CD4-positive, alpha-beta memory T cell (primary cell): ENCODE measurements at places on chromosomes 1 and 21. TPM values are rescaled to one million over a fixed set of nuclear protein-coding genes. Genes with fewer than 3 reads are reported as not detected.

DNA sequence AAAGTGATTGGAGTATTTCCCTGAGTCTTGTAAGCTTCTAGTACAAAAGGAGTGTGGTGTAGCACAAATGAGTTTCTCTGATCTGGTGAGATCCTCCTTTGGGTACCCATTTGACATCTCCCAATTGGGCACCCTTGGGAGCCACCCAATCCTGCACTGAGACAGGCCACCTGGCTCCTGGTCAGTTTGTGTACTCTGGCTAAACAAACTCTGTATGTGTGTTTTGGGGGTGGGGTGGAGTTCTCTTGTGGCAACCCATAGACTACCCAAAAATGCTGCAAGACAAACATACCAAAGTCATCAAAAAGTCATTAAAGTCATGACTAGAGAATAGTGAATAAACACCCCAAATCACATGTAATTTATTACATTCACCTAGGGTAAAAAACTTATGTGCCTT, 8.4 kb upstream of the HIVEP3 start:
- DNase-seq: no peak
- H3K4me3 ChIP-seq: no peak overlapping the region
- H3K27me3 ChIP-seq: no peaks in the 10 kb centered on the region

GRCh38 chr1:25902462-25902861, 3.8 kb downstream of the STMN1 start:
- H3K36me3 ChIP-seq: no peaks in the 10 kb centered on the region
- H3K27me3 ChIP-seq: no peaks in the 10 kb centered on the region
- DNase-seq: no peak
- H3K4me3 ChIP-seq: no peak overlapping the region

DNA sequence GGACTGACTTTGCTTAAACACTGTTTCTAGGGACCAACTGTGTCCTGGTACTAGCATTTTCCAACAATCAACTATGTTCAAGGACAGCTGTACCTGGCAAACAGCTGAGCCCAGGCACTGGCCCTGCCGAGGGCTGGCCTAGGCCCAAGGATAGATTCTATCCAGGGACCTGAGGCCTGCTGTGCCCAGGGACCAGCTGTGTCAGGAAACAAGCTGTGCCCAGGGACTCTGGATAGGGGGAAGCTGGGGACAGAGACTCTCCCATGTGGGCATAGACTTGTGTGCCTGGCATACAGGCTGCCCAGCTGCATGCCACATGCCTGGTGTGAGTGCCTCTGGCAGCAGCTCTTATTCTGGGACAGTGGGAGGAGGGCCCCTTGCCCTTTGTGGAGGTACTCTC, 38.1 kb upstream of the POU3F1 start:
- H3K4me1 ChIP-seq: no peaks in the 10 kb centered on the region
- H3K27ac ChIP-seq: no peak overlapping the region
- H3K4me3 ChIP-seq: no peak overlapping the region
- H3K36me3 ChIP-seq: no peaks in the 10 kb centered on the region
- no peak for DNase-seq
- no peaks in the 10 kb centered on the region for H3K27me3 ChIP-seq

- DNase-seq: no peak
- no peak overlapping the region for H3K27ac ChIP-seq
- H3K4me3 ChIP-seq: no peak overlapping the region
- H3K36me3 ChIP-seq: peaks cover 50% of the 10 kb centered on the region
- no peaks in the 10 kb centered on the region for H3K27me3 ChIP-seq
These were observed 45.3 kb downstream of the SLC66A1 start for GRCh38 chr1:19357299-19357986.

DNA sequence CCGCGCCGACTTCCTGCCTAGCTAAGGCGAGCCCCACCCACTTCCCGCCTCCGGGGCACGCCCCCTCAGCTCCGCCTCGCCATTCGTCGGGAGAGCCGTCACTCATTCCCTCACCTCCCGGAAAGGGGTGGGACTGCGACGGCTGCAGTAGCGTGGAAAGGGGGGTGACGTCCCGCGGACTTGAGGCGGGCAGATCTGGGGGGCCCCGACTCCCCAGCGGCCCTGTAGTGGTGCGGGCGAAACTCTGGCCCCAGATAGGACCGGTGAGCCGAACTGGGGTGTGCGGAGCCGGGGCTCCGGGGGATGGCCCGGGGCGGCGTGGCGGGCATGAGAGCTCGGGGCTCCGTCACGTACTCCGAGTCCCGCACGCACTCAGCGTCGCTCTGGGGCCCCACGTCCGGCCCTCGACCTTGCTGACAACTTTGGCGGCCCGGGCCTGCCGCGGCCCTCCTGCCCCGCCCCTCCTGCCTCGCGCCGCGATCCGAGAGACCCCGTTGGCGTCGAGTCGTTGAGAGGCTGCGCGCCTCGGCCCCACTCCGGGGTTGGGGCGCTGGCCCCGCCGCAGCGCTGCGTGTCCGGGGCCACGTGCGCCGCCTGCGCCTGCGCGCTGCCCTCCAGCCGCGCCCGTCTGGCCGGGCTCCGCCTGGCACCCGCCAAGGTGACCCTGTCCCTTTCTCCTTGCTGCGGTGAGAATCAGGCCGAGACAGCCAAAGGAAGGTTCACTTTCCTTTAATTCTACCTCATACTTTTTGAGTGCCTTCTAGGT, 395 bp upstream of the ENO1 start:
- peak overlapping the region; percentile 94 for H3K4me3 ChIP-seq
- H3K27ac ChIP-seq: peak overlapping the region; percentile 89
- peaks cover 3% of the 10 kb centered on the region for H3K36me3 ChIP-seq
- DNase-seq: peak; percentile 99
- H3K4me1 ChIP-seq: peaks cover 46% of the 10 kb centered on the region

GRCh38 chr1:33341190-33341589, 20.3 kb upstream of the A3GALT2 start:
- H3K27ac ChIP-seq: no peak overlapping the region
- no peak overlapping the region for H3K4me3 ChIP-seq
- peaks cover 26% of the 10 kb centered on the region for H3K4me1 ChIP-seq
- no peaks in the 10 kb centered on the region for H3K36me3 ChIP-seq
- H3K27me3 ChIP-seq: no peaks in the 10 kb centered on the region

- H3K4me3 ChIP-seq: no peak overlapping the region
- no peaks in the 10 kb centered on the region for H3K27me3 ChIP-seq
- no peaks in the 10 kb centered on the region for H3K4me1 ChIP-seq
- H3K36me3 ChIP-seq: no peaks in the 10 kb centered on the region
- DNase-seq: no peak
These were observed 39.8 kb downstream of the USP1 start for GRCh38 chr1:62476525-62477219.

DNA sequence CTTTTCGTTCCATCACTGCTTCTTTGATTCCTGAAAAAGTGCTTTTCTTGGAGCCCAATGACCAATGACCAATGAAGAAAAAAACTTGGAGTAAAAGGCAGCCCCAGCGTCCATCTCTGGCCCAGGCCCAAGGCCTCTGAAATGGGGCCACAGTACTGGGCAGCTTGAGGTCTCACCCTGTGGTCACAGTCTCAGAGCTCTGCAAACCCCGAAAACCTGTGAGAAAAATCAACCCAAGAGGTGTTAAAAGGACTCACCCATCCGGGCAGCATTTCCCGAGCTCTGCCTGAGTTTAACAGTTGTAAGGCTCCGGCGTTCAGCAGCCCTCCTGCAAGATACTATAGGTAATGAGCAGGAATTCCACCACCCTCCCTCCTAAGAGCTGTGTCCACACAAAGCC, 2.1 kb upstream of the EFHD2 start:
- H3K27ac ChIP-seq: peak overlapping the region; percentile 6
- H3K27me3 ChIP-seq: no peaks in the 10 kb centered on the region
- peaks cover 22% of the 10 kb centered on the region for H3K4me1 ChIP-seq
- no peak for DNase-seq
- H3K36me3 ChIP-seq: no peaks in the 10 kb centered on the region
- no peak overlapping the region for H3K4me3 ChIP-seq

DNA sequence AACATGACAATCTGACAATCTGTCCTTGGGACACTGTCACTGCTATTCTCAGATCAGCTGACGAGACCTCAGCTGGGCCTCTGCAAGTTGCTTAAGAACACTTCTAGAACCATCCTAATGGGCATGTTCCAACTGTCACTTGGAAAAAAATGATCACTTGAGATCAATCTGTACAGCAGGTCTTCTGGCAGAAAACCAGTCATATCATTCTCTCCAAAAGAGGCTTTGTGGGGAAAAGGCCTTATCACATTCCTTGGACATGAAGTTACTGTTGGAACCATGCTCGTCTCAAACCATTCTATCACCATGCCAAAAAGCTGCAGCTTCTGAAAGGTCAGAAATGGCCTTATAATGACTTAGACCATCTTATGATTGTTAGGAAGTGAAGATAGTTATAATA, 744.2 kb downstream of the USP25 start:
- H3K36me3 ChIP-seq: no peaks in the 10 kb centered on the region
- H3K27ac ChIP-seq: no peak overlapping the region
- H3K4me3 ChIP-seq: no peak overlapping the region
- no peak for DNase-seq

DNA sequence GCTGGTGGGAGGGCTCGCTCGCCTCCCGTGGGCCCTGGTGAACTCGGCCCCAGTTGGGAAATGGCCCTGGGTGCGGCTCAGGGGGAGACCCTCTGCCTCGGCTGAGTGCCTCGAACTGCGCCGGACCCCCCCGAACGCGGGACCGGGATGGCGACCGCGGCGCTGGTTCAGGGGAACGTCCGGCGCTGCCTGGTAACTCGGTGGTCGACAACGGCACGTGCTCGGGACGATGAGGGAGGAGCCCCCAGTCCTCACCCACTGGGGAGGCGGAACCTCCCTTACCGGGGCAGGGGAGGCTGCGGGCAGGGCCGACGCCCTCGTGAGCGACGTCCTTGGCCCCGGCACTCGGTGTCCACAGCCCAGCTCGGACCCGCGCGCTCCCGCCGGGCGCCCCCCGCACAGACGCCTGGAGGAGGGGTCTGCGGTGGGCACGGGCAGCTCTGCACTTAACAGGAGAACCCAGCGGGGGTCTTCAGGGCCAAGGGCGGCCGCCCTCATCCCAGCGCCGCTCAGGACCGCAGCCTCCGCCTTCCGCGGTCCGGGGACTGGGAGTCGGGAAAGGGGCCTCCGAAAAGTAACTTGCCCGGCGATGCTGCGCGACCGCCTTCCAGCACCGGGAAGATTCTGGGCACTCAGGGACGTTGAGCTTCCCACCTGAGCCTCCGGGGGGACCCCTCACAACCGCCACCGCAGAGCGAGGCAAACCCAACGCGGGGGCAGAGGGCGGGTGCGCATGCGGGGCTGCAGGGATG, 1.7 kb downstream of the HES4 start:
- DNase-seq: no peak
- peaks cover 27% of the 10 kb centered on the region for H3K4me1 ChIP-seq
- no peak overlapping the region for H3K4me3 ChIP-seq
- H3K27me3 ChIP-seq: peaks cover 25% of the 10 kb centered on the region
- H3K27ac ChIP-seq: no peak overlapping the region

- no peak overlapping the region for H3K27ac ChIP-seq
- no peaks in the 10 kb centered on the region for H3K36me3 ChIP-seq
- H3K27me3 ChIP-seq: no peaks in the 10 kb centered on the region
- DNase-seq: no peak
- H3K4me1 ChIP-seq: no peaks in the 10 kb centered on the region
These were observed 39.7 kb downstream of the DDX20 start for GRCh38 chr1:111795401-111795800.

- no peaks in the 10 kb centered on the region for H3K4me1 ChIP-seq
- H3K27ac ChIP-seq: no peak overlapping the region
- H3K27me3 ChIP-seq: no peaks in the 10 kb centered on the region
- no peak for DNase-seq
- H3K4me3 ChIP-seq: no peak overlapping the region
- H3K36me3 ChIP-seq: no peaks in the 10 kb centered on the region
These were observed 72.5 kb downstream of the NTMT2 start for GRCh38 chr1:170218257-170218650.

- peaks cover 7% of the 10 kb centered on the region for H3K4me1 ChIP-seq
- no peak overlapping the region for H3K27ac ChIP-seq
- no peak for DNase-seq
- no peaks in the 10 kb centered on the region for H3K36me3 ChIP-seq
- H3K4me3 ChIP-seq: no peak overlapping the region
- H3K27me3 ChIP-seq: no peaks in the 10 kb centered on the region
These were observed 101.7 kb downstream of the NEK7 start for GRCh38 chr1:198258491-198258890.

DNA sequence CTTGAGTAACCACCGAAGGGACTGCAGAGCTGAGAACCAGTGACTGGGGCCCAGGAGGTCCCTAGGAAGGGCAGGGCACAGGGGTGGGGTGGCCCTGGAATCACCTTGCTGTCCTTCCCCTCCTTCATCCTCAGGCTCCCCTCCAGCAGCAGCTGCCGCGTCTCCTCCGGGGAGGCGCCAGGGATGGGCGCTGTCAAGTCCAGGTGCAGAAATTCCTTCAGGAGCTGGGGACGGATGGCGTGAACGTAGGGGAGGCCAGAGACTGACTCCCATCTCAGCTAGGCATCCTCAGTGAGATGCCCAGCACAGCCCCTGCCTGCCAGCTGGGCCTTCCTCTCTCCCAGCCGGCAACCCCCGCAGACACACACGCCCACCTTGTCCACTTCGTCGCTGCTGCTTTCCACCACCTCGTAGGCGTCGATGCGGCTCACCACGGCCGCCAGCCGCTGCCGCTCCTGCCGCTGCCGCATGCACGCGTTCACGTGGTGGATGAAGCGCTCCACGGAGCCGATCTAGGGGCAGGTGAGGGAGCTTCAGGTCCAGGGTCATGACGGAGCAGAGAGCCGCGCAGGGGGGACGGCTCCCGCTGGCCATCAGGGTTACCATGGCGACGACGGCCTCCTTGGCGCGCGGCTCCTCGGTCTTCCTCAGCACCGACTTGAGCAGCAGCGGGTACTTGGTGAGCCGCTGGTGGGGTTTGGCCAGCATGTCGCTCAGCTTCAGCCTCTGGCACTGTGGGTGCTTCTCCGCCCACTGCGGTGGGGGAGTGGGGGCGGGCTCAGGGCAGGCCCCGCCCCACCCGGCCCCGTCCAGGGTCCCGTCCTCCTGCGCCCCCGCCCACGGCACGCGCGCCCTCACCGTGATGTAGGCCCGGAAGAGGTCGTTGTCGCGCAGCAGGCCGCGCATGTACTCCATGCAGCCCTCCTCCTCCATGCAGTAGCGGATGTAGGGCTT, 4.4 kb upstream of the TNFRSF25 start:
- no peak for DNase-seq
- H3K4me3 ChIP-seq: no peak overlapping the region
- H3K27me3 ChIP-seq: no peaks in the 10 kb centered on the region

Gene NUDC
- total RNA-seq: 42.0 TPM

Gene CFHR3
- total RNA-seq: not detected

Gene TRABD2B
- total RNA-seq: not detected

Gene C1orf116
- total RNA-seq: not detected

Gene TMEM51
- total RNA-seq: 0.47 TPM

Gene AGBL4
- total RNA-seq: not detected

Gene LINGO4
- total RNA-seq: 0.36 TPM

Gene DIO1
- not detected for total RNA-seq

Gene TNFAIP8L2
- 45.9 TPM for total RNA-seq

Gene CELA2A
- not detected for total RNA-seq

Gene RPS6KA1
- total RNA-seq: 108 TPM
